ENCODE measurements at places on chromosomes 13 and 19. TPM values are rescaled to one million over a fixed set of nuclear protein-coding genes. Genes with fewer than 3 reads are reported as not detected.

DNA sequence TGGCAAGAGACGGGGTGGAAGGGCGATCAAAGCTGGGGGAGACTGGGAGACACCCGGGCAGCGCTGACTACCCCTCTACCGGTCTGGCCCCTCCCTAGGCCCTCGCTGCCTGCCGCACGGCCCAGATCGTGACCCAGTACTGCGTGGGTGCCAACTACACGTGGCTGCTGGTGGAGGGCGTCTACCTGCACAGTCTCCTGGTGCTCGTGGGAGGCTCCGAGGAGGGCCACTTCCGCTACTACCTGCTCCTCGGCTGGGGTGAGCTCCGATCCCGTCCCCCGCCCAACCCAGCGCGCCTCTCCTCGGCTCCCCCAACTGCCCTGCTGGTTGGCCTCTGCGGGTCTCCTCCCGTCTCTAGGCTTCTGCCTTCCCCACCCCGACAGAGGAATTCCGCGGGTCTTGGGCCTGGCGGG, 8.8 kb downstream of the GIPR start:
- peaks cover 23% of the 10 kb centered on the region for H3K27me3 ChIP-seq
- H3K4me3 ChIP-seq: peak overlapping the region; percentile 71
- peaks cover 6% of the 10 kb centered on the region for H3K4me1 ChIP-seq
- H3K27ac ChIP-seq: no peak overlapping the region

The PALM3 gene
- total RNA-seq: 40.2 TPM

DNA sequence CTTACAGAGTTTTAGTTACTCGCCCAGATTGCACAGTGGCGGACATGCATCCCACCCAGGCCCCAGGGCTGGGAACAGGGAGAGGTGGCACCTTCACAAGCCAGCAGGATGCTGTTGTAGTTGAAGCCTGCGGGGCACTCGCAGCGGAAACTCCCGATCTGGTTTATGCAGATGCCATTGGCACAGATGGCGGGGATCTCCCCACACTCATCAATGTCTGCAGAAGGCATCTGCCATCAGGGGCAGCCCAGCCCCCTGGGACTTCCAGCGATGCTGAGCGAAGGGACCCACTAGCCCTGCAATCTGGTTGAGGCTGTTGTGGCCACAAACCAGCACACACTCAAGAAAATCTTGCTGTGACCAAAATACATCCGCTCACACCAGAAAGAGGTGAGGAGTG, 44.6 kb downstream of the CCL25 start:
- no peak for DNase-seq
- no peaks in the 10 kb centered on the region for H3K27me3 ChIP-seq
- H3K4me1 ChIP-seq: no peaks in the 10 kb centered on the region
- peaks cover 17% of the 10 kb centered on the region for H3K36me3 ChIP-seq
- no peak overlapping the region for H3K27ac ChIP-seq
- H3K4me3 ChIP-seq: no peak overlapping the region

The RASAL3 gene
- 1.9 TPM for total RNA-seq

GRCh38 chr19:51514866-51515481, 13.4 kb upstream of the SIGLEC12 start:
- no peak overlapping the region for H3K27ac ChIP-seq
- DNase-seq: peak; percentile 82
- no peaks in the 10 kb centered on the region for H3K4me1 ChIP-seq
- H3K36me3 ChIP-seq: no peaks in the 10 kb centered on the region
